Left cardiac atrium (tissue), 4 donors: ENCODE measurements at places on chromosomes 12 and 14. TPM values are rescaled to one million over a fixed set of nuclear protein-coding genes. Genes with fewer than 3 reads are reported as not detected.

DHRS4L2 gene
- total RNA-seq = 11.8 TPM

NAP1L1 gene
- total RNA-seq = 358 TPM

RTL1 gene
- not detected for total RNA-seq

CDK17 gene
- 17.0 TPM for total RNA-seq

TMEM119 gene
- total RNA-seq = 4.3 TPM

GRCh38 chr14:52902971-52903619 is 47.8 kb downstream of the FERMT2 start:
- DNase-seq = no peak

DNA sequence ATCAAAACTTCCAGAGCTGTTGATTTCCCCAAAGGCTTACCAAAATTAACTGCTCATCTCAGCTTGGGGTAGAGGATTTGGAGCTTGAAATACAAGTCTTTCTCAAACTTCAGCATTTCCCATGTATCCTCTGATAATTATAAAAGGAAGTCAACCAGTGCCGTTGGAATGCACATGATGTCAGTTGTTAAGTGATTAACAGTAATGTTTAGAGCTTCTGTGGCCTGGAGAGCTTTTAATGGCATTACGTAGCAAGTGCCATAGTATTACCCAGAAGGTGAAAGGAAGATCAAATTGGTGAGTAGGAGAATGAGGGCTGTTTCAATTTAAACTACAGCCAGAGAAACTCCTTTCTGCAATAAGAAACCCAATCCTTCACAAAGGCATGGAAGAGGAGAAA is 62.5 kb upstream of the PTPRR start:
- DNase-seq = no peak

GRCh38 chr12:90854136-90854689 is 100.8 kb downstream of the CCER1 start:
- no peak for DNase-seq

DNA sequence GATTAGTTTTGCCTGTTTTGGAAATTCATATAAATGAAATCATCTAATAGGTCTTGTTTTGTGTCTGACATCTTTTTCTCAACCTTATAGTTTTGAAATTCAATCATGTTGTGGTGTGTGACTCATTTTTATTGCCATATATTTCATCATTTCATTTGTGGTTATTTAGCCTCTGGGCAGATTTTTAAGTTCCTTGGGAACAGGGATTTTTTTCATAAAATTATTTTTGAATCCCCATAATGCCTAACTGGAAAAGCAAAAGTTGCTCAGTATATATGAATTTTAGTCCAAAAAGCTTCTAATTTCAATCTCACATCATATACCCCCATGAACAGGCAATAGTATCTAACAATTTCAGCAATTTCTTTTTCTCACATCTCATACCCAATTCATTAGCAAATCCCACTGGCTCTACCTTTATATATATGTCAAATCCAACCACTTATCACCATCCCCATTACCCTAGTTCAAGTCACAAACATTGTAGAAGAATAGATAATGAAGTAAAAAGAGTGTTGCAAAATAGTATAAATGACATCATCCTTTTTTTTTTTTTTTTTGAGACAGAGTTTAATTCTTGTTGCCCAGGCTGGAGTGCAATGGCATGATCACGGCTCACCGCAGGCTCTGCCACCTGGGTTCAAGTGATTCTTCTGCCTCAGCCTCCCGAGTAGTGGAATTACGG is 2.6 kb upstream of the OR6J1 start:
- DNase-seq = no peak

DNA sequence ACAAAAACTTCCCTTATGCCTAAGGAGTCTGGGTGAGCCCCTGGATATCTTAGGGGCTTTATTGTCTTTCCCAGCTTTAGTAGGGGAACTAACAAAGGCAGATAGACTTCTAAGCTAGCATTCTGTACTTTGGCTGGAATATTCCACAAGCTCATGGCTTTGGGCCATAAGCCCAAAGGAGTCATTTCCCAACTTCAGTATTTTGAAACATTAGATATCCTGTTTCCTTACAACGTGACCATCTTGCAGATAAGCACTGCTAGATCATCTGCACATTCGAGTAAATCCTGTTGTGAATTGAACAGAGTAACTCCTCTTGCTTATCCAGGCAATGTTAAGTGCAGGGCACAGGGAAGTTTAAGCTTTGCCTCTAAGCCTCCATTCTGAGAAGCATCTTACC is 70.6 kb upstream of the ACTN1 start:
- DNase-seq = peak; percentile 53

DNA sequence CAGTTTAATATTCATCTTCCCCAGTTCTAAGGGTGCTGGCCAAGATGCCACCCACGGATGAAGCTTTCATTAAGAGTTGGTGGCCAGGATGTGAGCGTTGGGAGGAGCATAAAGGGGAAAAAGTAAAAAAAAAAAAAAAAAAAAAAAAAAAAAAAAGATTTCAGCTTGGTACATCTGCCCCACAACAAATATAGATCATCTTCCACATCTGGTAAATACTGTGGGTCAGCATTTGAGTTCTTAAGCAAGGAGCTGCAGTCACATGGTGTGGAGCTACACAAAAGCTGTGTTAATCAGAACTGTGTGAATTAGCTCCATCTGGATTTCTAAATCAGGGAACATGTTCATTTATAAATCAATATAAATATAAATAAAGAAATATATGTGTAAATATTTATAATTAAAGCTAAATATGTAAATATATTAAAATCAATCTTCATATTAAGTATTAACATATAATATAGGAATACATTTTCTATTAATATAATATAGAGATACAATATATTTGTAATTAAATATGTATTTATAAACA is 262.3 kb downstream of the NUAK1 start:
- DNase-seq = no peak

DNA sequence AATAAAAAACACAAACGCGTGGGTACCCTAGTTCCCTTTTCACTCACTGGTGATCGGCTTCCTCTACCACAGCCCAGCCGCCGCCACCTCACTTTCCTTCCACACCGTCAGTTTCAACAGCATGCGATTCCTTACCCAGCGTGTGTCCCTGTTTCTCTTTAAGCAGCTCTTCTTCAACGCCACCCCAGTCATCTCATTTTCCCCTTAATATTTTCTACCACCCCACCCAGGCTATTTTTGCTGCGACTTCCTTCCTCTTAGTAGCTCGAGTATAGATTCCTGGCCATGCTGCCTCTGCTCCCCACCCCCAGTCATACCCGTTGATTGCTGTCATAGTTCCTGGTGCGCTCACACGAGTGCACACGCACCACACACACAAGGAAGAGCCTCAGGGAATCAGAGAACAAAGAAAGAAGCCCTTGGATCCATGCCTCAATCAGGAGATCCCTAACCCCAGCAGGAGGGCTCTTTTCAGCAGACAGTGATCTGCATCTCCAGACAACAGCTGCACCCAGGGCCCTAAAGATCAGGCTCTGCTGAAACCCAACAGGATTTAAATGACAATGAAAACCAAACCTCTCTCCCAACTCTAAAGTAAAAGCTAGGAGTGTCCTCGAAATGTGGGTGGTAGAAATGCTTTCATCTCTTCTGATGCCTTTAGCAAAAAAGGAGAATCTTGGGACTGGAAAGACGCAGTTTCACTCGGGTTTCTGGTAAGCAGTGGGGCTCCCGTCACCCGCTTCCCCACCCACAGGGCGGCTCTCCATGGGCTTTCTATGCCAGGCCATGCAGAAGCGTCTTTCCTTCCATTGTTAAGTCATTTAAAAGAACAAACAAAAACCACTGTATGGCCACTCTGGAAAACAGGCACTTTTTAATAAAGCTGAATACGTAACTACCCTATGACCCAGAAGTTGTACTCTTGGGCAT is 23.8 kb downstream of the VPS37B start:
- DNase-seq = peak; percentile 68

DNA sequence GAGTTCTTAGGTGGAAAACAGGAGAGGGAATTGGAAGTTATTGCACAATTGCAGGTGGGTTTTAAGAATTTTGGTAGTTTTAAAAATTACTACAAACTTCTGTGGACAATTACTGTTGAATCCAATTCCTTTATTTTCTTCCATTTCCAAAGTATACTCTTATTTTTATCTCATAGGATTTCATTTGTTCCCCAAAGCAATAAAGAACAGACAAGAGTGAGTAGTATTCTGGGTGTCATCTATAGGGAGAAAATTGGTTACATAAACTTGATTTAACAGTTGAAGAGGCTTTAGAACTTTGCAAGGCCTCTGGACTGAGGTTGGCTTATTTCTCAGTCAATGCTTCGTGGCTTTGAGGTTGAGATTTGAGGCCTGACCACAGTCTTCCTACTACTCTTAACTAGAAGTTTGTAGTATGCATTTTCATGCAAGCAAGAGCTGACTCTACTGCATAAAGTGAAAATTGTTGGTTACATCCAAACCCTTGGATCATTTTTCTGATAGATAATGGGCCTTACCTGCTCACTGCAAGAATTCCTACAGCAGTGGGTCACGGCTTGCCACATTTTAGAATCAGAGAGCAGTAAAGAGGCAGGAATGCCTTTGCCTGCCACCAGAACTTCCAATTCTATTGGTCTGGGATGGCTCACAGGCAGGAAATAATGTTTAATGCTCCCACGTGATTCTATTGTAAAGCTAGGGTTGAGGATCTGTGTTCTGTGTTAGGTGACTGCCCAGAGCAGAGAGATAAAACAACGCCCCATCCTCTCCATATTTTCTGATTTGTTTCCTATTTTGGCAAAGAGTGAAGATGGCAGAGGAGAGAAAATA is 270.5 kb downstream of the TTC6 start:
- no peak for DNase-seq

DNA sequence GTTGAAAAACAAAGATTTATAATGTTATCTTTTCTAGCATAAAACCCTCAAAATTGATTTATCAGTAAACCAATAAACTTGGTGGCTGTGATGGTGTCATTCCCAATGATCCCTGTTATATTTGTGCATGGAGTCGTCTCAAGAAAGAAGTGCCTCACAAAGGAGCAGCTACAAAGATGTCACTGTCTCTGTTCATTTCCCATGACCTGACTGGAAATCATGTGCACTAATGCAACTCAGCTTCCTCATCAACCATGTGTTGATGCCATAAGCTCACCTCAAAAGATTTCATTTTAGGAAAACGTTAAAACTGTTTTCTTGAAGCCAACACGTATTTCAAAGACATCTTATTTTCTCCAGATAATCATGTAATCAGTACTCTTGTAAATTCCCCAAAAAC is 28.8 kb downstream of the CLEC1A start:
- no peak for DNase-seq

GRCh38 chr14:64463195-64463594 is 2.1 kb upstream of the AKAP5 start:
- no peak for DNase-seq

- no peak for DNase-seq
Observed at GRCh38 chr12:59708484-59708883, 112.7 kb downstream of the SLC16A7 start.

- no peak for DNase-seq
Observed at GRCh38 chr12:50986966-50987737, 34.8 kb downstream of the HIGD1C start.

- no peak for DNase-seq
Observed at GRCh38 chr12:45200491-45201043, 15.3 kb upstream of the ANO6 start.

DNA sequence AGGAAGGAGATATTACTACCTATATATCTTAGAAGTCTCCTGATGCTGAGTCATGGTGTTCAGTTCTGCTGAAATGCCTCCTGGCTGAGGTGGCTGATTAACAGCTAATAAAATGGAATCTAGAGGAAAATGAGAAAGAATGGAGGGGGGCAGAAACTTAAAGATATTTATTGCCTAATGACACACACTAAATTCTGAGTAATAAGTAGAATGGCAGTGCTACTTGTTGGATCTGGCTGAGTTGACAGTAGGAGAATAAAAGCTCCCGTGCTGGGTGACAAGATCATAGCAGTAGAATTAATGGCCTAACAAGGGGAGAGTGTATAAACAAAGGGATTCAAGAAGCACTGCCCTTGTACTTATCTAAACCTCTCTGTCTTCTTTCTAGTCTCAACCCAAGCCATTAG is 137.5 kb downstream of the CNTN1 start:
- no peak for DNase-seq

DNA sequence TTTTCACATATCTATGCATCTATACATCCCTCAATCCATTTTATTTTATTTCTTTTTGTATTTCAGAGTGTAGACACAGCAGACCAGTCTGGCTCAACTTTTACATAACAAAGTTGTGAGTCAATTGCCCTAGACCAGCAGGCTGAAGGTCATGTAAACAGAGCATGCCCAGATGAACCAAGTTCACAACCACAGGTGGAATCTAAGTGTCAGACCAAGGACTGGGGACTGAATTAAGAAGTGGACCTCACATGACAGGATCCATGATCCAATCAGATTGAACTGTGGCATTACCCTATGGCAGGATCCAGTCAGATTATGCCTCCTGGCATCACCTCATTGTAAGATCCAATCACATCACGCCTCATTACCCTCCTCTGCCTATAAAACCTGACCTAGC is 455.8 kb downstream of the SOX5 start:
- no peak for DNase-seq

- DNase-seq = peak; percentile 27
Observed at GRCh38 chr12:100267603-100268281, 765 bp downstream of the SCYL2 start.

GRCh38 chr12:42916143-42916542 is 326.6 kb upstream of the PRICKLE1 start:
- no peak for DNase-seq

DNA sequence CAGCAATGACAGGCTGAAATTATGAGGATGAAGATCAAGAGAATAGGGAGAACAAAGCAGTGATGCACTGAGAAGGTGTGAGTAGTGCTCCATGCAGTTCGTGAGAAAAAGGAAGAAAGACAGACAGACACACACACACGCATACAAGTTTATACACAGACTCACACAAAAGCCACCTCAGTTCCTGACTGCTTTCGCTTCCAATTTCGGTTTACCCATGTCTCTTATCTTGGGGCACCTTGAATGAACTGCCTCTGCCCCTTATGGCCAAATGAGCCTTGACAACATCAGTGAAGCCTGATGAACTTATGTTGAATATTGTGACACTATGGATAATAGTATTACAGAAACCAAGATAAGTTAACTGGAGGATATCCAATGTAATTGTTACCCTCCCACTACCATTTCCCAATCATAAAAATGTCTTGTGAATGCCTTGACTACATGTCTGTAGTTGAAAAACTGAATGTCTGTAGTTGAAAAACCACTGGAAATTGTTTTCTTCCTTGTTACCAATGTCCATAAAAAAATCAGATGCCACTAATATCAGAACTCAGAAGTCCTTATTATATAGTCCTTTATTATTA is 380.4 kb upstream of the DDHD1 start:
- no peak for DNase-seq
